Neural progenitor cell (in vitro differentiated cells): ENCODE measurements at places on chromosomes 2 and 18. TPM values are rescaled to one million over a fixed set of nuclear protein-coding genes. Genes with fewer than 3 reads are reported as not detected.

DNA sequence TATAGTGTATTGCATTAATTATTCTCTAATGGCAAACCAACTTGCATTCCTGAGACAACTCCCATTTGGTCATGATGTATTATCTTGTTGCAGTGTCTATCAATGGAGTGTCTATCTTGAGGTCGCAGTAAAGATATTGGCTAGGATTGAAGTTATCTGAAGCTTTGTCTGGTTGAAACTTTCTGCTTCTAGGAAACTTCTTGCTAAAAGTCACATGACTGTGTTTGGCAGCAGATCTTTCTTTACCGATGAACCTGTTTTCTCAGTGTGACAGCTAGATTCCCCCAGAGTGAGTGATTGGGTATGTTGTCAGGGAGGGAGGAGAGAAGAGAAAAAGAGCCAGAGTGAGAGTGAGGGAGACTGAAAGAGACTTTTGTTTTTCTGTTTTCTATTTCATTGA, 119.6 kb downstream of the QPCT start:
- DNase-seq, result no peak

DNA sequence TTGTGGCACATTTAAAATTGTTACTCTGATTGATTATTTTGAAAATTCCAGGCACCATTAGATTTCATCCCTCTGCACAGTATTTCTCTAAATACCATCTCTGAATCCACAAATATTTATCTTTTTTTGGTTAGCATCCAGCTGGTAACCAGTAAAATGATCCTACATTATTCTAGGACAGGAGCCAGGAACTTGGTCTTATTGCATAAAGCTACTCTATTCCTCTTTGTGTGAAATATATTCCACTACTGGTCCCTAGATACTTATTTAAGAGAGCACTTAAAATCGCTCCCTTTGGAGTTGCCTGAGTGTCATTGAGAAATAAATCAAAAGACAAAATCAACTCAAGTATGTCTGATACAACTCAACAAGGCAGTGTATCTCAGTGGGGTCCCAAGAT, 7.4 kb upstream of the MBOAT2 start:
- DNase-seq, result no peak

DNA sequence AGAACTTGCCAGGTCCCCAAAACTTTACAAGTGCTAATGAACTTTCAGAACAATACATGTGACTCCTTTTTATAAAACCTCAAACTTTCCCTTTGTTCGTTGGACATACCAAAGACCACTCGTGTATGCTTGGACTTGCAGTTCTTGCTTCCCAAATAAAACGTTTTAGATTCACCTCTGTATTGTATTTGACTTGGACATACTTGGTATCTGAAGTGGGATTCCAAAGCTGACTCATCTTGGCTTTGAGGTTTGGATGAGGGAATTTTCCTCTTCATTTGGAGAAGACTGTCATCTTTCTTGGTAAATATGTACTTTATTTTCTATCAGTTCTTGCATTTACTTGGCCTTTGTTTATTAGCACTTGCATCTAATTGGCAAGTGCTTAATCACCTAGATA, 8.0 kb upstream of the CYB5A start:
- no peak for DNase-seq

DNA sequence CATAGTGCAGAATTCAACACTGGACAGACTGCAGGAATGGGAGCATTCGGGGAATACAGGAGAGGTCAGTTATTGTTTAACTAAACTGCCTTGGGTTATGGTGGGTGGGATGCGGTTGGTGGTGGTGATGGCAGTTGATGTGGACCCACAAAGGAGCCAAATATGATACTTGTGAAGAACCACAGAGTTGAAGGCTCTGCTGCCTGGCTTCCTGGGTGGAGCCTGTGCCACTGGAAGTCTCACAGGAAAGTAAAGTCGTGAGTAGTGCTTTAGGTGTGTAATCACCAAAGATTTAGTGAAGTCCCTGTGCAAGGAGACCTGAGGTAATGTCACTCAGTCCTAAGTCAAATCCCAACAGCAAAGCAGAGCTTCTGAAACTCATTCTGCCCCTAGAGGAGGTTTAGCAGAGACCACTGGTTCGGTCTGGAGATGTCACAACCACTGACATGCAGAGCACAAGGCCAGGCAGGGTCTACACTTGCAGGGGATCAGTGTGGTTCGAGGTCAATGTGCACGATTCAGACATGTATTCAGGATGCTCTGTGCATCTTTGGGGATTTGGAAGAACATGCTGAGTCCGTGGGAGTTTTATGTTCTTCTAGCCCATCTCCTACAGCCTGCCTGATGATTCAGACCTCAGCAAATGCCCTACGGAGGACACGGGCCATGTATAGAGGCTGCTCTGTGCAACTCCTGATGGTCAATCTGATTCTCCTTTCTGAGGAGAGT, 1150.9 kb downstream of the RPIA start:
- DNase-seq, result no peak

DNA sequence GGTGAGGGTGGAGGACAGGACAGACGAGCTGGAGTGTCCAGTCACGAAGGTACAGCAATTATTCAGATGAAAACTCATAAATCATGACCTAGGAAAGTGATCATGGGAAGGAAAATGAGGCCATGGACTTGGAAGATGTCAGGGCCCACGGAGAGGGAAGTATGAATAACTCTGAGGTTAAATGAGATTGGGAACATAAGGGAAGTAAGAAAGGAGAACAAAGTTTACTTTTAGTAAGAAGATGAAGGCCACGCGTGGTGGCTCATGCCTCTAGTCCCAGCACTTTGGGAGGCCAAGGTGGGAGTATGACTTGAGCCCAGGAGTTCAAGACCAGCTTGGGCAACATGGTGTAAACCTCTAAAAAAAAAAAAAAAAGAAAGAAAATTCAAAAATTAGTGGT, 56.2 kb downstream of the AQP4 start:
- DNase-seq, result no peak

DNA sequence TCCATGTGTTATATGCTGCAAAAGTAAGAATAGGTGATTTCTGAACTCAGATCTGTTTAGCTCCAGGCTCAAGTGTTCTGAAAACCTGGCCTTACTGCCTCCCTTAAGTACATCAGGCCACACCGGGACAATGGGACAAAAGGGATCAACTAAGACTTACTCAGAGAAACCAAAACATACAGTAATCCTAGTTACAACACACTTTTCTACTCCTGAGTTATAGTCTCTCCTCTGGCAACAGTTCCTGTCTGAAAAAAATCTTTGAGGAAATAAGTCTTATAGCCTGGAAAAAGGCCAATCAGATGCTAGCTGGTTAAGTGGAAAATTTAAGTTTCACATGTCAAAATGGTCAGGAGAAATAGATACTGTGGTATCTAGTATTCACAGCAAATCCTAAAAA, 5.6 kb downstream of the METTL5 start:
- peak; percentile 41 for DNase-seq

DNA sequence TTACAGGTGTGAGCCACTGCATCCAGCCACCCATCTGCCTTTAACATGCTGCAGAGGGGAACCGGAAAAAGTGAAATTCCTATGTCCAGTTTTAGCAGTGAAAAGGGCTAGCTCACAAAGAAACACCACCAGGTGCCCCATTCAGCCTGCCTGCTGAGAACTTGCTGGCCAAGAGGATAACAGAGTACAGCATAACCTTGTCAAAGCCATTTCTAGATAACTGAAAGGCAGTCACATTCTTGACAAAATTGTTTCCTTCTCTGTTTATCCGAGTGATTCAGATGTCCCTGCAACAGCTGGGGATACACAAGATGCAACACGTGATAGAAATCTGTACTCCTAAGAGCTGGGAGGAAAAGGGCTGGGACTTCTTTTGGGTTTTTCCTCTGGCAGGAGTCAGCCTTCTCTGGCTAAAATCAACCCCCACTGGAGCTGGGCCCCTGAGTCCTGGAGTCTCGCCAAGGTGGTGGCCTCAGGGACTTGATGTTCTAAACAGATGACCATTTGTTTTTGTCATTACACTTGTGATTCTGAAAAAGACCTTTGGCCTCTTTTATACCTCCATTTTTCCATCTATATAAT, 505.4 kb downstream of the BCL11A start:
- DNase-seq, result no peak

- no peak for DNase-seq
Measured at GRCh38 chr2:179255129-179255528, 9.5 kb downstream of the SESTD1 start.

DNA sequence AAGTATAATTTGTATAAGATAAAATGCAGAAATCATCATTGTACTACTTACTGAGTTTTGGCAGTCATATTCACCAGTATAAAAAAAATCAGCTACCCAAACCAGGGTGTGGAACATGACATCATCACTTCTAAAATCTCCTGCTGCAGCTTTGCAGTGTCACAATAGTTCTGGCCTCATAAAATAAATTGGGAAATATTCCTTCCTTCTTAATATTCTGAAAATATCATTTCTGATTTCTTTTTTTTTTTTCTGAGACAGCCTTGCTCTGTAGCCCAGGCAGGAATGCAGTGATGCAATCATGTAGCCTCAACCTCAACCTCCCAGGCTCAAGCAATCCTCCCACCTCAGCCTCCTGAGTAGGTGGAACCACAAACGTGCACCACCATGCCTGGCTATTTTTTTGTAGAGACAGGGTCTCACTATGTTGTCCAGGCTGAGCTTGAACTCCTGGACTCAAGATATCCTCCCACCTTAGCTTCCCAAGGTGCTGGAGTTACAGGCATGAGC, 101.4 kb downstream of the TMEM18 start:
- no peak for DNase-seq

GRCh38 chr2:167689444-167689843, 558.0 kb downstream of the STK39 start:
- peak; percentile 63 for DNase-seq

DNA sequence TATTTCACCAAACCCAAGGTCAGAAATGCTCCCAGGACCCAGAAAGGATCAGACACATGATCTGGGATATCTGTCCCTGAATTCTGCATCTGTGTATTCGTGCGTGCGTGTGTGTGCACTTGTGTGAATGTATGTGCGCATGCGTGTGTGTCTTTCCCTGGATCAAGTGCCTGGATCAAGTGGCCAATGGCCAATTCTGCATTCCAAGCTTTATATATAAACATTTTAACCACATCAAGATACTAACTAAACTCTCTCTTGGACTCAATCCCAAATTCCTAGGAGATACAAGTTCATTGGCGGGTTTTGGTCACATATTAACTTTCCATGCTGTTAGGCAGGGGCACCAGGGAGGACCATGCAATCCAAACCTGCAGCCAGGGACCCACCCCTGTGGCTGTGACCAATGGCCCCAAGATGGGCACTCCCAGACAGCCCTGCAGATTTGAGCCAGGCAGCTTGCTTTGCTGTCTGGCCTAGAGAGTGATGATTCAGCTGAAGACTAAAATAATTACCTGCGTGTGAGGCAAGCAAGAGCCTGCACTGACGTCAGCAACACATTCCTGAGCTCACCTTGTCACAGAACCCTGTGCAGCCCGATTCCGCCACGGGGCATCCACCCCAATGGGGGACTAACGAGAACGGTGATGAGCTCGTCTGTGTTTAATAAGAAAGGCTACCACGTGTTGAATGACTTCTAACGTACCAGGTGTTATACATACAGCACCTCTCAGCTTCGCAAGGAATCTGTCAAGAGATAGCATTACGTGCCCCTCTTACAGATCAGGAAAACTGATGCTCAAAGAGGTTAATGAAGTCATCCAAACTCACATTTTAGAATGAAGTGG, 45.3 kb upstream of the ROCK2 start:
- DNase-seq, result no peak

GRCh38 chr2:100247256-100248043, 74.9 kb downstream of the LONRF2 start:
- DNase-seq, result no peak

Gene ANKRD30BL
- not detected in 2 replicates for total RNA-seq

Gene IL36B
- total RNA-seq, result not detected in 2 replicates

Gene ALK
- 0.06 TPM in 1 of 2 replicates, not detected in the other for total RNA-seq

Gene DBI
- total RNA-seq, result 158 and 238 TPM in 2 replicates

Gene CEP76
- 24.3 and 44.8 TPM in 2 replicates for total RNA-seq

Gene IL36G
- total RNA-seq, result 0.59 and 1.3 TPM in 2 replicates

Gene COL5A2
- 11.2 and 11.6 TPM in 2 replicates for total RNA-seq

Gene UGT1A4
- not detected in 2 replicates for total RNA-seq

Gene KLHL29
- total RNA-seq, result 1.6 and 2.3 TPM in 2 replicates
